AG08395 (cell line): ENCODE measurements at places on chromosomes 6 and 20.

GRCh38 chr6:30325150-30325872, 1.4 kb upstream of the TRIM39 start:
- DNase-seq: peak; percentile 68

- DNase-seq: peak; percentile 84
Observed at GRCh38 chr20:35303735-35304491, 11.7 kb upstream of the FAM83C start.

DNA sequence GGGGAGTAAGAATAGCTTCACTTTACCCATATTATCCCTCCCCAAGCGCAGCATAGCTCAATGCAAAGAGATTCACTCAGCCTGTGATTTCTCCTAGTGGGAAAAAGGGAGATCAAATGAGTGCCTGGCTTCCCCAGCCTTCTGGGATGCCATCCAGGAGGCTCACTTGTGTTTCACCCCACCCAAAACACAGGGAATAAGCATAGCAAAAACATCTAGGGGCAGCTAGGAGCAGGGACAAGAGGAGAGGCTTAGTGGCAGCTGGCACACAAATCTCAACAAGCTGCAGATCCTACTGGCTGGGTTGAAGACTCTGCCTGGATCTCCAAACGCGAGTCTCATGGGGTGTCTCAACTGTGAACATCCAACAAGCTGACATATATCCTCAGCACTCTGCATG, 715.8 kb downstream of the RNF144B start:
- no peak for DNase-seq

DNA sequence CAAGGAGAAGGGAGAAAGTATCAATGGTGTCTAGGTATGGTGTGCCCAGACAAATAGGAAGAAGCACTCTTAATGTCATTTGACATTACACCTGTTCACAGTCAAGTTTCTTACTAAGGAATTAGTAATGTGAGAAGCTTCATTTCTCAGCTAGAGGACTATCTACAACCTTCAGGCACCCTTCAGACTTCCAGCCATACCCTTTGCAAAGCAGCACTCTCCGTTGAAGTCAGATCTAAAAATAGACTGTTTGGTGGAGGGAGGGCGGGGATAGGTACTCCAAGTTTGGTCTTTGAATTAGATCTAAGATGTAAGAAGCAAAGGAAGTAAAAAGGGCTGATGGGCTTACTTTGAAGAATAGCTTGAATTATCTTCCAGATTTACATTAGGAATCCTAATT, 311.1 kb downstream of the SLC35F1 start:
- DNase-seq: no peak

DNA sequence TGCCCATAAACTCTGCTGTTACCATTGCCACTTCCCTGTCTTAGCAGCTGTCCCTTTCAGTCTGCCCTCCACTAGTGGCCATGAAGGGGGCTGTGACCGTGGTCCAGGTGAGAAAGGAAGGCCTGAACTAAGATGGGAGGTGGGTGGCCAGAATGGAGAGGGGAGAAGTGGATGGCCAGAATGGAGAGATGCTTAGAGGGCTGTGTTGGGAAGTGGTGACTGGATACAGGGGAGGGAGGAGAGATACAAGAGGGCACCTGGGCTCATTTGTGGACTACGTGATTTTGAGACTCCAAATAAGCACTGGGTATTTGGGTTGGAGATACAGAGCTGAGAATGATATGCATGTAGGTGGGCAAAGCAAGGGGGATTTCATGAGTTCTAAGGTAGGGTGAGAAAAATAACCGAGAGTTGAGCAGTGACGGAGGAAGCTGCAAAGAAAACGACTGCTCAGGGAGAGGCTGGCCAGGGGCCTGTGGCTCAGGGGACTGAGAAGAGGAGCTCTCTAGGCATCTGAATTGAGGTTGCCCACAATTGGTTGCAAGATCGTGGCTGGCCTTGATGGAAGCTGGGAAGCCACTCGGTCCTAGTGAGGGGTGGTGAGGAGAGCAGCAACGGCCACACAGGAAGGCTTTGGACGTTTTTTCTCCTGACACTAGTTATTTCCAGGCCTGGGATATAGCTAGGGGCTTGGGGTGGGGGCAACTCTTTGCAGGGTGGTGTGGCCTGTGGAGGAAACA, 36.9 kb downstream of the PANK2 start:
- no peak for DNase-seq

GRCh38 chr6:8434727-8435092, 635 bp downstream of the SLC35B3 start:
- peak; percentile 2 for DNase-seq

DNA sequence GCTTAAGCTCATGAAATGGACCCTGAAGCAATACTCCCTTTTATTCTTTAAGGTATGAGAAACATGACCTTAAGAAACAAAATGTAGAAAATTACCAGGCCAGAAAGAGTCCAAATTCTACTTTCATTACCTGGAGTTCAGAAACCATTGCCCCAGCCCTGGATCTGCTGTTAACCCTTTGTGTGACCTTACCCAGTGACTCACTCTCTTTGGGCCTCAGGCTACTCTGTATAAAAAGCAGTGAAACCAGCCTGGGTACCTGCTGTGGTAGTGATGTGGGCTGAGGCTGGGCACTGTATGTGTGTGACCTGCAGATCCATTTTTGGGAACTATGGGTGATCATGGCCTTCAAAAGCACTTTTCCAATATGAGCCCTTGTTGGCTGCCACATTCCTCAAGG, 47.2 kb downstream of the SLC9A8 start:
- DNase-seq: no peak

DNA sequence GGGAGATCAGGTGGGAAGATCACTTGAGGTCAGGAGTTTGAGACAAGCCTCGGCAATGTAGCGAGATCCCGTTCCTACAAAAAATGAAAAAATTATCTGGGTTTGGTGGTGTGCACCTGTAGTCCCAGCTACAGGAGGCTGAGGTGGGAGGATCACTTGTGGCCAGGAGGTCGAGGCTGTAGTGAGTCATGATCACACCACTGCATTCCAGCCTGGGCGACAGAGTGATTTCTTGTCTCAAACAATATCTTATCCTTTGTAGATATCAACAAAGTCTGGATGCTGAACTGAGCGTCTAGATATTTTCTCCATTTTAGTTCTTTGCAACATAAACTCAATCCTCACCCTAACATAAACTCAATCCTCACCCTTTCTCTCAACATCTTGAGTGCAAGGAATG, 197.6 kb downstream of the DTNBP1 start:
- DNase-seq: no peak

GRCh38 chr20:19735446-19735845, 22.6 kb upstream of the RIN2 start:
- peak; percentile 94 for DNase-seq

DNA sequence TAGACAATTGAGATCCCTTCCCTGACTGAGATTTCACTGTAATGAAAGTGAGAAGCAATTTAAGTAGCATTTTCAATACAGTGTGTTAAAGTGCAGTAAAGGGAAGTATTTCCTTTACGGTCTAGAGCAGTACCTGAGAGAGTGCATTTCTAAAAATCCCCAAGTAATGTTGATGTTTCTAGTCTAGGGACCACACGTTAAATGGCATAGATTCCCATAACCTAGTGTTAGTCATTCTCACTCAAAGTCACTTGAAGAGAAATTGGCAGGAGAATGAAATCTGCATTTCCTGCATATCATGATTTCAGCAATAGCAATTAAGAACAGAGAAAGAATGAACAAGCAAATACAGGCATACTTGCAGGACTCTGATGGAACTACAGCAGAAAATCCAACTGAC, 67.9 kb downstream of the CGA start:
- no peak for DNase-seq

GRCh38 chr6:138570725-138571029, 71.4 kb upstream of the NHSL1 start:
- no peak for DNase-seq

GRCh38 chr20:45400346-45401031, 7.6 kb upstream of the DBNDD2 start:
- no peak for DNase-seq

- DNase-seq: peak; percentile 40
Observed at GRCh38 chr6:83867527-83868161, 8.2 kb downstream of the CYB5R4 start.

GRCh38 chr6:66771626-66772025, 1064.6 kb upstream of the EYS start:
- no peak for DNase-seq

DNA sequence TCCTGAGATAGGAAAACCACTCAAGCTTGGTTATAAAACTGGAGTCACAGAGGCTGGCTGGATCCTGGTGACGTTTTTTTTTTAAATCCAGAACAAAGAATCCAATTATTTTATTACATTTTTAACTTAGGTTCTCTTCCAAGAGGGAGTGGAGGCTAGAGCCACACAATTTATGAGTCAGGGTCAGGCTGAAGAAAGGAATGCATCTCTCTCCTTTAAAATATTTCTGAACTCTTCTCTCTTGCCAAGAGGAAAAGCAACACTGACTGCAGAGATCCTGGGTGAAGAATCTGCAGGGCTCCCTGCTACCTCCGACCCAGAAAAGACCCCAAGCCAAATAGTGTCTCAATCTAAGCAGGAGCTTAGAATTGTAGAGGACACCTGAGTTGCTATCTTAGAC, 88.5 kb upstream of the SSTR4 start:
- DNase-seq: no peak

DNA sequence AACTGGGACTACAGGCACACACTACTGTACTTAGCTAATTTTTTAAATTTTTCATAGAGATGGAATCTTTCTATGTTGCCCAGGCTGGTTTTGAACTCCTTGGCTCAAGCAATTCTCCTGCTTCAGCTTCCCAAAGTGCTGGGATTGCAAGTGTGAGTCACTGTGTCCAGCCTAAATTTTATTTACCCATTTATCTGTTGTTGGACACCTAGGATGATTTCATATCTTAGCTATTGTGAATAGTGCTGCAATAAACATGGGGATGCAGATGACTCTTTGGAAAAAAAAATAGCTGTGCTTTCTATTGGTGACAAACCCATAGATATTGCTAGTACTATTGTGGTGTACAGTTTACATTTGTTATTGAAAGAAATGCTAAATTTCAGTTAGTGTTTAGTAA, 19.6 kb upstream of the SYNCRIP start:
- DNase-seq: no peak

- DNase-seq: peak; percentile 31
Observed at GRCh38 chr6:5126214-5126613, 41.1 kb downstream of the PPP1R3G start.

DNA sequence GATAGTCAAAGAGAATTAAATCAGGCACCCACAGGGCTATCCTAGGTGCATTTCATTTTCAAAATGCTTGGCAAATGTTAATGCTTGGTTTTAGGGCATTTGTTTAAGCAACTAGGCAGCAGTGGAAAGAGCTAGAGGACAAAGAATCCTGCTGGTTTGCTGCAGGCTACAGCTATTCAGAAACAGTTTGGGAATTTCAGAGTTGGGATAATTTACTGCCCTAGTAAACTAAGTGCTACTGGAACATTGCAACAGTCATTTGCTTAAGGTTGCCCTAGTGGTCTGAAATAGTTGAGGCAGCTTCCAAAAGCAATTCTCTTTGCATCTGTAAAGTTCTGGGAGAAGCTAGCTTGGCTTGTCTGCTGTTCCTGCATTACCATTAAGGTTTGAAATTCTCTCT, 312.7 kb downstream of the LAMA2 start:
- peak; percentile 12 for DNase-seq

GRCh38 chr20:46406986-46407670, 713 bp upstream of the ELMO2 start:
- DNase-seq: no peak

GRCh38 chr20:24350923-24351368, 118.5 kb upstream of the SYNDIG1 start:
- DNase-seq: no peak

DNA sequence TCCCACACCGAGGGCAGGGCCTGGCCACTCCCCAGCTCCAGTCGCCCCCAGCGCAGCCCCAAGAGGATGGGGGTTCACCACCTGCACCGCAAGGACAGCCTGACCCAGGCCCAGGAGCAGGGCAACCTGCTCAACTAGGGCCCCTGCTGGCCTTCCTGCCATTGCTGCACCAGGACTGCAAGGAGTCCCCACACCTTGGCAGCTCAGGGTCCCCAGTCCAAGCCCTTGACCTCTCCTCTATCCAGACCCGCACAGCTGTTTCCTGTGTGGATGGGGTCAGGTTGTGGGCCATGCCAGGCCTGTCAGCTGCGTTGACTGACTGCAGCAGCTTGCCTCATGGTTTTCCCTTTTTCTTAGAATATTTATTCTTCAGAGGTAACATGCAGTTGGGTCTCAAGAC, 4.4 kb downstream of the LRRC73 start:
- no peak for DNase-seq

DNA sequence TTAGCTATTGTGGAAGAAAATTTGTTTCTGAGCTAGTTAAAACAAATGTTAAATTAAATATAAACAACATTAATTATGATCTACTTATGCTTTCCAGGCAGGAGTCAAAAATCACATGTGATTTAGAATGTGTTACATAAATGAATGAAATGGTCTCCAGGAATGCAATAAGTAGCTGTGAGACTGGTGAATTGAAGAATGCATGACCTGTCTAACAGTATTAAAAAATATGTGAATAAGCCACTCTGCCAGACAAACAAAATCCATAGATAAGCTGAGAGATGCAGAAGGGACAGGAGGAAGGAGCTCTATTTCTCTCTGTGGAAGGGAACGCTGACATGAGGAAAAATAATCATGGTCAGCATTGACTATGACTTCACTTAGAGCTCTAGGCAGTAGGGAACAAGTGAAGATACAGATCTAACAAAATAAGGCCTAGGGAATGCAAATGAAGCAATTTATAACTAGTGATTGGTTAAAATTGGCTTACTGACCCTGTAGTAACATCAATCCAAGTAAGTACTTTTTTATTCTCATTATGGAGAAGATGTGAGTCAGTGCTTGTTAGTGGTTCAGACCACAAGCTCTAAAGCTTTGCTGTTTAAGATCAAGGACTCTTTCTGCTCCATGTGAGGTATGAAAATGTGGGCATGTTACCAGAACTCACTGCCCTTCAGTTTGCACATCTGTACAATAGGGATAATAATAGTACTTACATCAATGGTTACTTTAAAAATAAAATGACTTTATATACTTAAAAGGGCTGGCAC, 432.6 kb downstream of the MMUT start:
- no peak for DNase-seq

DNA sequence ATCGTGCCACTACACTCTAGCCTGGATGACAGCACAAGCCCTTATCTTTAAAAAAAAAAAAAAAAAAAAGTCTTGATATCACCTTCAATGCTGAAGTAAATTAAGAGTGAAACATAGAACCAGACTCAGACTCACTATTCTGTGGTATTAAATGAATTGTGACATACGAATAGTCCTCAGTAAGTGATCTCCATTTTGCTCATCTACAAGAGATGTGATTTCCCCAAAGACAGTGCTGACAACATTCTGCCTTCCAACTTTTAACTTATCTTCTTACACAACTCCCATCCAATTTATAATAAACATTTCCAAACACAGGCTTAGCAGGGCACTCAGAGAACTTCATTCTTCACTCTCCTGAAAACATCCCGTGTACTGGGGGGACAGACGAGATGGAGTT, 8.0 kb downstream of the ZBTB24 start:
- no peak for DNase-seq

- DNase-seq: no peak
Observed at GRCh38 chr20:41715526-41715925, 97.3 kb upstream of the CHD6 start.

DNA sequence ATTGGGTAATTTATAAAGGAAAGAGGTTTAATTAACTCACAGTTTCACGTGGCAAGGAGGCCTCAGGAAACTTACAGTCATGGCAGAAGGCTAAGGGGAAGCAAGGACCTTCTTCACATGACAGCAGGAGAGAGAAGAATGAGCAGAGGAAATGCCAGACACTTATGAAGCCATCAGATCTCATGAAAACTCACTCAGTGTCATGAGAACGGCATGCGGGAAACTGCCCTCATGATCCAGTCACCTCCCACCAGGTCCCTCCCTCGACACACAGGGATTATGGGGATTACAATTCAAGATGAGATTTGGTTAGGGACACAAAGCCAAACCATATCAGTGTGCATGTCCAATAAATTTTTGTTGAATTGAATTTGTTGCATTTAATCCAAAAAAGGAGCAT, 52.0 kb downstream of the ECT2L start:
- no peak for DNase-seq
